ENCODE measurements at places on chromosomes 11 and 22.

DNA sequence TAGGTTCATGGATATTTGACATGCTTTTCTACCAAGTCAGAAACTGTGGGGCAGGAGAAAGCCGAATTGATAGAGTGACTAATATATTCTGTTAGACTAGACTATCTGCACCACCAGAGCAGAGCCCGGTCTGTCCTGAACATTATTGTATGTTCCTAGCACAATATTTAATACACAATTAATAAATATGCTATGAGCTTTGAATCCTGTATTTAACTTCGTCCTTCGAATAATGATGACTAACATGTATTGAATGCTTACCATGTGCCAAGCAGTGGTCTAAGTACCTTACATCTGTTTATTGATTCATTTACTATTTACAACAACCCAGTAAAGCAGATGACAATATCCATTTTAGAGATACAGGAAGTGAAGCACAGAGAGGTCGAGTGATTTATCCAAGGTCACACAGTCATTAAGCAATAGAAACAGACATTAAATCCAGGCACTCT lies 44.8 kb upstream of the ANO3 start:
- DNase-seq = no peak

DNA sequence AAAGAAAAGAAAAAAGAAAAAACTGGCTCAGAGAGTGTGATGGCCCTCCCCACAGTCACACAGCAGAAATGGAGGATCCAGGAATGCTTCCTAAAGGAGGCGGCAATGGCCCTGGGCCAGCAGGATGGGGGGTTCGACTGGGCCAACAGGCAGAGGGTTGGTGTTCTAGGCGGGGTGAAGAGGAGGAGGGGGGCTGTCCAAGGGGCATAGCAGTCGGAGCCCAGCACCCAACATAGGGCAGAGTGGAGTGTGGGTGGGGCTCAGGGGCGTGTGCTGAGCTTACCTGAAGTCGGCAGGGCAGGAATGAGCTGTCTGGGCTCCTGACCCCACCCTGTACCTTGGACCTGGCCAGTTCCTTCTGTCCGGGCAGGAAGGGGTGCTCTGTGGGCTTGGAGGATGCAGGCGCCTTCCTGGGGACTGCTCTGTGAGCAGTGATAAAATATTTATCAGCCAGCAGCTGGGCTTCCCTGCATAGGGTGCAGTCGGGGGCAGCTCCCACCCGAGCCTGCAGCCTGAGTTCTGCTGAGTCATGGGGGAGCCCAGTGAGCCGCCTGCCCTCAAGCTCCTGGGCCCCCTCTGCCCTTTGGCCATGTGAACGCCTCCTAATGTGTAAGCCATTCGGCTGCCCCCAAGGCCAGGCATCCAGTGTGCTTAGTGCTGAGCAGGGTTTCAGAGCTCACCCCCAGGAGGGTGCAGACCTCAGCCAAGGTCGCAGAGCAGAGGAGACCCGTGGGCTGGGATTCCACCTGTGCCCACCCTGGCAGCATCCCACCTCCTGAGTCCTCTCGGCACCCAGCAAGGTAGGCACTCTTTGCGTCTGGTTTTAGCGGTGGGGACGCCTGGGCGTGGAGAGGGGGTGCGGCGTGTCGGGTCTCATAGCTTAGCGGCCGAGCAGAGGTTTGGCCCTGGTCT lies 25.3 kb upstream of the PRR5 start:
- no peak for DNase-seq

- no peak for DNase-seq
Observed at GRCh38 chr11:78344676-78345075, 72.9 kb downstream of the GAB2 start.

GRCh38 chr11:35352077-35352888 lies 67.1 kb downstream of the SLC1A2 start:
- no peak for DNase-seq

DNA sequence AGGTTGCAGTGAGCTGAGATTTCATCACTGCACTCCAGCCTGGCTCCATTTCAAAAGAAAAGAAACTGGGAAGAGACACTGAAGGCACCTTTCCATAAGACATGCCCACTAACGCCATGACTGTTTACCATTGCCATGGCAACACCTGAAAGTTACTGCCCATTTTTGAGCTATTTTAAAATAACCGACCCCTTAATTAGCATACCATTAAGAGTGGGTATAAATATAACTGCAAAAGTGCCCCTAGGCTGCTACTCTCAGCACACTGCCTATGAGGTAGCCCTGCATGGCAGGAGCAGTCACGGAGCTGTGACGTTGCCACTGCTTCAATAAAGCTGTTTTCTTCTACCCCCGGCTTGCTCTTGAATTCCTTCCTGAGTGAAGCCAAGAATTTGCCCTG lies 9.9 kb upstream of the RNASEH2C start:
- no peak for DNase-seq

GRCh38 chr11:72668629-72669347 lies 5.4 kb downstream of the PDE2A start:
- no peak for DNase-seq

- DNase-seq = no peak
Observed at GRCh38 chr11:30573951-30574350, 12.2 kb downstream of the MPPED2 start.

- peak; percentile 87 for DNase-seq
Observed at GRCh38 chr11:44556735-44557409, 8.6 kb upstream of the CD82 start.

- DNase-seq = no peak
Observed at GRCh38 chr11:92500453-92500852, 275.8 kb downstream of the FAT3 start.

- DNase-seq = no peak
Observed at GRCh38 chr11:82533628-82534327, 199.9 kb downstream of the FAM181B start.

DNA sequence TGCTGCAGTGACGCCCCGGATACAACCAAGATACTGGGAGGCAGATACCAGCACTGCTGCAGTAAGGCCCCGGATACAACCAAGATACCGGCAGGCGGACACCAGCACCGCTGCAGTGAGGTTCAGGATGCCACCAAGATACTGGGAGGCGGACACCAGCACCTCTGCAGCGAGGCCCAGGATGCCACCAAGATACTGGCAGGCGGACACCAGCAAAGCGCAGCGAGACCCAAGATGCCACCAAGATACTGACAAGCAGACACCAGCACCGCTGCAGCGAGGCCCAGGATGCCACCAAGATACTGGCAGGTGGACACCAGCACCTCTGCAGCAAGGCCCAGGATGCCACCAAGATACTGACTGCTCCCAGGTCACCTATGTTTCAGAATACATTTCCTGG lies 225.2 kb downstream of the BRD1 start:
- DNase-seq = no peak

DNA sequence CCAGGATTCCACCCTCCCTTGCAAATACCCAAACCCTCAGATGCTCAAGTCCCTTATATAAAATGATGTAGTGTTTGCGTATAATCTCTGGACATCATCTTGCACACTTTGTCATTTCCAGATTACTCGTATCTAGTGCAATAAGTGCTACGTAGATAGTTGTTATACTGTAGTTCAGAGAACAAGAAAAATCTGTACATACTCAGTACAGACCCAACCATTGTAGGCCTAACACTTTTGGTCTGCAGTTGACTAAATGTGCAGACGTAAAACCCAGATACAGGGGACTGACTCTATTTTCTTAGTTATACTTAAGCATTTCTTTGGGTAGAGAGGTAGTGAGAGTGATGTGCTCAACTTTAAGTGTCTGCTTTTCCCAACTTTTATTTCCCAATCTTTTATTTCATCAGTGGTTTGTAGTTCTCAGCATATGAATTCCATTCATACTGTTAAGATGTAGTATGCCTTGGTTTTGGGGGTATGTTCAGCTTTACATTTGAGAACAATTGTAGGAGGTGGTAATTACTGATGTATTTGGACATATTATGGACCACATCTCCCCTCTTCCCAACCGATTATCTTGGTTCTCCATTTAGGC lies 43.9 kb downstream of the DDX6 start:
- no peak for DNase-seq

DNA sequence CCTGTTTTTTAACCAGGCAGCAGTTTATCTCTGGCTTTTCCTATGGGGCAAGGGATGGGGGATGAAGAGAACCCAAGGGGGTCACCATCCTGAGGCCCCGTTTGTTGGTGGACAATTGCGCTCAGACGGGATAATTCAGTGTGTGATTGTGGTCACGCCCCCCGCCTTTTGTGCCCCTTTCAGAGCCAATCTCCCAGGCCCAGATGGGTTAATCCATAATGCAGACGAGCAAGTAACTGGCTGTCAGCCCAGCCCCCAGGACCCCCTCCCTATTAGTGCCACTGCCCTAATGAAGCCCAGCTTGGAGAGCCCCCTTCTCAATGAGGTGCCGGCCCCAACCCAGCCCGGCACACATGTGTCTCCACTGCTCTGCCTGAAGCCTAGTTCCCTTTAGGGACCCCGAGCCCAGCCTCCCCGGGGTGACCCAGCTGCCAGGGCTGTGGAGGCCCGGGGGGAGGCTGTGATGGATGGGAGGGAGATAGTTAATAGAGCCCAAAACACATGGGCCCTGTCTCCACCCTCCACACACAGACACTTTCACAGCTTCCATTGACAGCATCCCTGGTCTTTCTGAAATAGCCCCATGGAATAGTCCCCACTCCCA lies 19.1 kb upstream of the ROBO3 start:
- no peak for DNase-seq

GRCh38 chr11:70470127-70470526 lies 71.8 kb downstream of the CTTN start:
- no peak for DNase-seq

- no peak for DNase-seq
Observed at GRCh38 chr11:35825386-35825785, 118.5 kb upstream of the LDLRAD3 start.

DNA sequence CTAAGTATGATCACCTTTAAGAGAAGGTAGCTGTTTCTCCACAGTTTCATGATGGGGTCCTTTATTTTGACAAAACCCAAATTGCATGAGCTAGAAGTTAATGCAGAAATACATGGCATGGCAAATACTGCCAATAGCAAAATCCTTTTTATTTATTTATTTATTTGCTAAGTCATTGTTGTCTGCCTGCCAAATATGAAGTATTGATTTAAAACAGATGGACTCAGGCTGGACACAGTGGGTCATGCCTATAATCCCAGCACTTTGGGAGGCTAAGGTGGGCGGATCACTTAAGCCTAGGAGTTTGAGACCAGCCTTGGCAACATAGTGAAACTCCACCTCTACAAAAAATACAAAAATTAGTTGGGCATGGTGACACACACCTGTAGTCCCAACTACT lies 52.4 kb downstream of the LARGE2 start:
- no peak for DNase-seq

- no peak for DNase-seq
Observed at GRCh38 chr11:8917157-8917825, 6.3 kb downstream of the AKIP1 start.

GRCh38 chr11:126318574-126319373 lies 14.9 kb downstream of the DCPS start:
- peak; percentile 8 for DNase-seq

GRCh38 chr11:20964985-20965384 lies 295.6 kb downstream of the NELL1 start:
- DNase-seq = no peak

GRCh38 chr22:19291580-19292457 lies at the start of gene CLTCL1:
Gene CLTCL1 (minus strand): TSS chr22:19291719. CDS start chr22:19291641, 78 bp downstream.
- peak; percentile 85 for DNase-seq

DNA sequence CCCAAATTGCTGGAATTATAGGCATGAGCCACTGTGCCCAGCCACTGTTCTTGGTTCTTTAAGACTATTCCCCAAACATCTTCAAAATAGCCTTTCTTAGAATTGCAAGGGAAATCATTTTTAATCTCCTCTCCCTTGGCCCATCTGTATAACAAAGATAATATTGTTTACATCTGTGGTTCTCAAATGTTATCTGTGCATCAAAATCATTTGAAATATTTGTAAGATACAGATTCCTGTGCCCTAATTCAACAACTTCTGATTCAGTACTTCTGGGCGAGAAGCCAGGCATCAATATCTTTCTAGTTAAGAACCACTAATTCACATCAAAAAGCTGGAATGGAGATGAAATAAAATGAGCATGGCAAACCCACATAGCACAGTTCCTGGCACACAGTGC lies 83.0 kb downstream of the TMPRSS5 start:
- no peak for DNase-seq

DNA sequence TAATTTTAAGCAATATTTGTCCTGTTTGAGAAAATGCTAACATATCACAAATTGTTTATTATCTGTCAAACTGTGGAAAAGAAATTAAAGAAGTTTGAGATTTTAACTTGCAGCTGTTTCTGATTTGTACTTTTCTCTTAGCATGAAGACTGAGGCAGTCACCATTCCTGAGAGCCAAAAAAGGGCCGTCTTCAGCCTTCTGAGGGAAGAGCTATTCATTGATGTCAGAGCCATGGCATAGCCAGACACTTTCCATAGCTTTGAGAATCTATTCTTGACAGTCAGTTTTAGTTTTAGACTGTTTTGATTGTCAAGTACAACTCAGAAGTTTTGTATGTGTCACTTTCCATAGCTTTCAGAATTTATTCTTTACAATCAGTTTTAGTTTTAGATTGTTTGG lies 32.1 kb downstream of the YAP1 start:
- no peak for DNase-seq

- DNase-seq = no peak
Observed at GRCh38 chr22:17838180-17838865, 64.1 kb upstream of the BID start.

DNA sequence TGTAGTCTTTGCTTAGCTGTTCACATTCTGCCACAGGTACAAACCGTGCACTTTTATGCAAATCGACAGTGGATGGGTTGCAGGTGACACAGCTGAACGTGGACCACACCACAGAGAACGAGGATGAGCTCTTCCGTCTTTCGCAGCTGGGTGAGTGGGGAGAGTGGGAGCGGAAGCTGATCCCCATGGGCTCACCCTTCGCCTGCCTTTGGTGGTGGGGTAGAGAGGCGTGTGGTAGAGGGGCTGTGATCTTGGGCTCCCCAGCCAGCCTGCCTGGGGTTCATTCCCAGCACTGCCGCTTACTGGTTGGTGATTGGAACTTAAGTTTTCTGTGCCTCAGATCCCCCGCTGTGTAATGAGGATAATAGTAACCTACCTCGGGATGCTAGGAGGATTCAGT lies 19.1 kb downstream of the TAB1 start:
- DNase-seq = no peak

DNA sequence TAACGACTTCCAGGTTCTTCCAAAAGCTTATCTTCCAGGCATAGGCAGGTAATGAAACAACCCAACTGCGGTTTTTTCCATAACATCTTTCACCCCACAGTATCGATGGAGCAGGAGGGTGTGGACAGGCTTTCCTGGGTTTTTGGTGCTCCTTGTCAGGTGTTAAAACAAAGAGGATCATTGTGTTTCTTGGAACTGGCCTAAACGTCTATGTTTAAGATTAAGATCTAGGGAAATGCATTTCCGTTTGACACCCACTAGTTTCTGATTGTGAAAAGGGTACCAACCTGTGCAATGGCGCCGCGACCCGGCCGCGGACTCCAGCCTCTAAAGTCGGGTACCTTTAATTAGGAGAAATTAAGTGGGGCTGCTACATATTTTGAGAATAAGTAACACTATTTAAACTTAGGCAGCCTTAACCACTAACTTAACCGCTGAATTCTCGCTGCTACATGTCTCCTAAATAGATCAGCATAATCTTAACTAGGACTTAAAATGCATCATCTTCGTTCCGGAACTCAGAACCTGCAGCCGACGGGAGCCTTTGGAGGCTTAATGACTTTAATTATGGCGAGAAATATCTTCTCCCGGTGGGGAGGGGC lies 31.5 kb downstream of the C22orf31 start:
- DNase-seq = peak; percentile 32

- DNase-seq = no peak
Observed at GRCh38 chr11:105130189-105130813, 9.3 kb downstream of the CARD18 start.

- peak; percentile 80 for DNase-seq
Observed at GRCh38 chr11:65116370-65117205, 913 bp downstream of the ZNHIT2 start.

Measured in adrenal gland (tissue), 19 donors.